NB4 (cell line): ENCODE measurements at places on chromosomes 7 and 10.

DNA sequence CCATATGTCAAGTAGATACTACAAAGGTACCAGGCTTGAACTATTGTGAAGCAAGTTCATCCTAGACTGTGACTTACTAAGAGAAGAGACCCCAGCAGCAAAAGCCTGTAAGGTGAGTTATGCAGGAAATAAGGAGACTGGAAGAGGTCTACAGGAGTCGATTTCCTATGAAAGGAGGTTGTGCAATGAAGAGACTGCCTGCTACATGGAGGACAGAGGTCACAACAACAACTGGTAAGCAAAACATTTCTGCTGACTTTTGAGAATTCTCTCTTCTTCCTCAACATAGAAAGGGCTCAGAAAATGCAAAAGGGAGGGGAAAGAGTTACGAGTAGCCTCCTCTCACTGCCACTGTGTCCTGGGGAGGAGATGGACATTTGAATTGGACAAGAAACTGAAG is 42.4 kb downstream of the PDK4 start:
- DNase-seq: no peak

DNA sequence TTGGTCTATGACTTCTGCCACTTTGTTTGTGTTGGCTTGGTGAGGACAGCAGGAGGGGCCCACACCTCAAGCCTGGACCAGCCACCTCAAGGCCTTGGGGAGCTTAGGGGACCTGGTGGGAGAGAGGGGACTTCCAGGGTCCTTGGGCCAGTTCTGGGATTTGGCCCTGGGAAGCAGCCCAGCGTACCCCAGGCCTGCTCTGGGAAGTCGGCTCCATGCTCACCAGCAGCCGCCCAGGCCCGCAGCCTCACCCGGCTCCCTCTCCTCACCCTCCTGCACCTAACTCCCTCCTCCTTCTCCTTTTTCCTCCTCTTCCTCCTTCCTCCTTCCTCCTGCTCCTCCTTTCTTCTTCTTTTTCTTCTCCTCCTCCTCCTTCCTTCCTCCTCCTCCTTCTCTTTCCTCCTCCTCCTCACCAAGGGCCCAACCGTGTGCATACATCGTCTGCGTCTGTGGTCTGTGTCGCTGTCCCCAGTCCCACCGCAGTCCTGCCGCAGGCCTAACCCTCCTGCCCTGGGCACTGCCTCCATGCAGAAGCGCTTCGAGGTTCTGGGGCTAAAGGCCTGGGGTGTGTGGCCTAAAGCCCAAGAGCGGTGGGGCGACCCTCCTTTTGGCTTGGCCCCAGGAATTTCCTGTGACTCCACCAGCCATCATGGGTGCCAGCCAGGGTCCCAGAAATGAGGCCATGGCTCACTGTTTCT is 5.3 kb downstream of the EN2 start:
- no peak for DNase-seq

GRCh38 chr10:130396044-130396443 is 259.9 kb downstream of the GLRX3 start:
- DNase-seq: no peak

GRCh38 chr7:108226816-108227299 is 96.7 kb upstream of the LAMB4 start:
- no peak for DNase-seq

GRCh38 chr7:24042028-24042427 is 242.0 kb upstream of the NPY start:
- DNase-seq: no peak

- no peak for DNase-seq
Observed at GRCh38 chr7:14836006-14836405, 66.5 kb downstream of the DGKB start.

- no peak for DNase-seq
Observed at GRCh38 chr10:110644598-110645462, 694 bp downstream of the RBM20 start.

DNA sequence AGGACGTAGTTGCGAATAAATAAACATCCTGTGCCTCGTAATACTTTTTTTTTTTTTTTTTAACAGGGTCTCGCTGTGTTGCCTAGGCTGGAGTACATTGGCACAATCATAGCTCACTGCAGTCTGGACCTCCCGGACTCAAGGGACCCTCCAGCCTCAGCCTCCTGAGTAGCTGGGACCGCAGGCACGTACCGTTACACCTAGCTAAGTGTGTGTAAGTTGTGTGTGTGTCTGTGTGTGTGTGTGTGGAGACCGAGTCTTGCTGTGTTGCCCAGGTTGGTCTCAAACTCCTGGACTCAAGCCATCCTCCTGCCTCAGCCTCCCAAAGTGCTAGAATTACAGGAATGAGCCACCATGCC is 573 bp upstream of the PON2 start:
- DNase-seq: no peak

DNA sequence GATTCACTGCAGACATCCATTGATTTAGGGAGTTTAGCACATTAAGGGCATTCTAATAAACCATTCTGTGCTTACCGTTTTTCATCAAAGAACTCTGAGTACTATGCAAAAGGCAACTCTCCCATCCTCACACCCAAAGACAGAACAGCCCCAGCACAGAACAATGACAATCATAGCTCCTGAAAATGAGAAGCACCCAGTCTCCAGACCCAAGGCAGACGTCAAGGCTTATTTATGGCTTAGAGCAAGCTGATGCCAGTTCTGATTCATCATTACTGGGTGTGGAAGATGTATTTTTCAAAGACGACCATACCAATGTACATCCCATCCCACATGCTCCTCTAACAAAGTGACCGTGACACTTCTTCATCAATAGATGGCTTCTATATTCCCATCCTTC is 67.6 kb downstream of the OSBPL3 start:
- DNase-seq: no peak

DNA sequence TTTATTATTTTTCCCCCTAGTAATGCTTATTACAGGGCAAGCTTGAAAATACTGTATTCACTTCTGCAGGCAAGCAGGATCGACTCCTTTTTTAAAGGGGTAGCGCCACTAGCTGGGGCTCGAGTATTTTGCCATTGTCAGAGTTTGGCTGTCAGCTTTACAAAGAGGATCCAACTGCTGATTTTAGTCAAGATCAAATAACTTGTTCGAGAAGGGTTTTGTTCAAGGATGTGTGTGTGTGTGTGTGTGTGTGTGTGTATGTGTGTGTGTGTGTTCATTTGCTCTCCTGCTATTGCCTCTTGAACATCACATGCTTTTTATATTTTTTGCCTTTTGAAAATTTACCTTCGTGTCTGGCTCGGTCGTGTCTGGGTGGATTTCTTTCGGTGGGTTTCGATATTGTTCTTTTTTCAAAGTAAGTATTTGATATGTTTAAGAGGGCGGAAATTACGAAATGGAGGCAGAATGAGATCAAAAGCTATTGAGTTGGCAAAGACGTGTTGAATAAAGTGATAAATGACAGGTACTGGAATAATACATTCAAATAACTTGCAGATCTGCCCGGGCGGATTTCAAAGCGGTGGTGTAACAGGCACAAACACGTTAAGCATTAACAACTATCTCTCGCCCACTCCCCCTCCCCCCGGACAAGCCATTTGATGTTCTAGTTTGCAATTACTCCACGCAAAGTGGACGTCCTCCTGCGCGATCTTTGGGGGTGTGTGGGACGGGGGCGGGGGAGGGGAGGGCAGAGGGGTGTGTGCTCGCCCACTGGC is 1.1 kb downstream of the ARID5B start:
- DNase-seq: peak; percentile 80

GRCh38 chr10:71068861-71069271 is 143.5 kb upstream of the UNC5B start:
- no peak for DNase-seq

DNA sequence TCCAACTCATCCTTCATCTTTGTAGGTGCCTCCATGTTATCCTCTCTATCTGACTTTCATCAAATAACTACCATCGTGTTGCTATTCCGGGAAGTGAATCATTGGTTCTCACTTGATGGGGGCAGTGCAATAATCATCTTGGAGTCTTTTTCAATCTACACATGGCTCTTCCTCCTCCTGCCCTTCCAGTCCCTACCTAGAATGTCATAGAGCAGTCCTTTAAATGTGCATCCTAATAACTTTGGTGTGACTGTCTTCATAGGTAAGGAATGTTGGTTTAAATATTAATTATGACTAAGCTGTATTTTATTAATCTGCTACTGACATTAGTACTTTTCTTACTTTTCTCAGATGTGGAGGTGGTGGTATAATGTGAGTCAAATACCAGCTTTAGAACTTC is 8.4 kb upstream of the CDK14 start:
- DNase-seq: no peak

- DNase-seq: no peak
Observed at GRCh38 chr7:101790566-101791293, 26.7 kb upstream of the CUX1 start.

DNA sequence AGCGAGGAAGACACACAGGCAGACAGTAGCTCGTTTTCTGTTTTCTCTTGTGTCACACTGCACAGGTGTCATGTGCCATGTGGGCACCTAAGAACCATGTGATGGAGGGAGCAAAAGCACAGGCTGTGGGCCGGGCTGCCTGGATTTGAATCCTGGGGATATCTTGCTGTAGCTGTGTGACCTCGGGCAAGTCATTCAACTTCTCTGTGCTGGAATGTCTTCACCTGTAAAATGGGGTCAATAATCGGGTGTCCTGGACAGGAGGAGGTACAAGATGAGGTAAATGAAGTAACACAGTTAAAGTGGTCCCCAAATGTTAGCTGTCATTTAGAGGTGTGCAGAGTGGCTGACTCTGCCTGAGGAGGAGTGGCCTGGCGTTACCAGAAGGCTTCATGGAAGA is 246.9 kb downstream of the RPS24 start:
- no peak for DNase-seq

- no peak for DNase-seq
Observed at GRCh38 chr7:28638914-28639313, 226.6 kb downstream of the CREB5 start.

GRCh38 chr10:102433619-102434046 is 1.3 kb upstream of the CUEDC2 start:
- peak; percentile 74 for DNase-seq

DNA sequence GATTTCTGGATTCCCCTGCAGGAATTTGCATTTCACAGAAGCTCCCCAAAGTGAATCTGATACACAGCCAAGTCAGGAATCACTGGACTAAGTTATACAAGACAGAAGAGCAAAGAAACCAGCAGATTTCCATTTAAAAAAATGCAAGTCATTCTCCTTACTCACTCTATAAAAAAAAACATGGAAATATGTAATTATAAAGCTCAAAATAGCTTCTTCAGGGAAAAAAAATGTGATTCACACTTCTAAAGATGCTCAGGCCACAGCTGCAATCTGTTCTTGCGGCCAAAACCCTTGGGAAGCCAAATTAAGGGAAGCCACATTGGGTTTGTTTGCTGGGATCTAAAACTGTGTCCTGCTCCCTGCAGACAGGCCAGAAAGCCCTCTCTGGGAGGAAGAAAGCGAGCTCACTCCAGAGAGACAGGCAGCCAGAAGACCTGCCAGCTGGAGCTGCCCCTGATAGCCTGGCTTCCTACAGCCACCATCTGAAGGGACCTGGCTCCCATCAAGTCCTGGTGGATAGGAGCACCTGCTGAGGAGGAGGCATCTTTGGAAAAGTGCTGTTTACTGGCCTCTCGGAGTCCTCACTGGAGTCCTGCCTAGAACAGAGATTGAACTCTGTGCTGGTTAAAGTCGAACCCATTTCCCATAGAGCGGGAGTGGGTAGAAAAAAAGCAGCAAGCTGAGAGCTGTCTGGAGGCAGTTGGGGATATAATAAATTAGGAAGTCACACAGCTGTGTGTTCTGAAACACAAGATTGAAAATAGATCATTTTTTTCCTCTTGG is 359.2 kb upstream of the AOAH start:
- no peak for DNase-seq

DNA sequence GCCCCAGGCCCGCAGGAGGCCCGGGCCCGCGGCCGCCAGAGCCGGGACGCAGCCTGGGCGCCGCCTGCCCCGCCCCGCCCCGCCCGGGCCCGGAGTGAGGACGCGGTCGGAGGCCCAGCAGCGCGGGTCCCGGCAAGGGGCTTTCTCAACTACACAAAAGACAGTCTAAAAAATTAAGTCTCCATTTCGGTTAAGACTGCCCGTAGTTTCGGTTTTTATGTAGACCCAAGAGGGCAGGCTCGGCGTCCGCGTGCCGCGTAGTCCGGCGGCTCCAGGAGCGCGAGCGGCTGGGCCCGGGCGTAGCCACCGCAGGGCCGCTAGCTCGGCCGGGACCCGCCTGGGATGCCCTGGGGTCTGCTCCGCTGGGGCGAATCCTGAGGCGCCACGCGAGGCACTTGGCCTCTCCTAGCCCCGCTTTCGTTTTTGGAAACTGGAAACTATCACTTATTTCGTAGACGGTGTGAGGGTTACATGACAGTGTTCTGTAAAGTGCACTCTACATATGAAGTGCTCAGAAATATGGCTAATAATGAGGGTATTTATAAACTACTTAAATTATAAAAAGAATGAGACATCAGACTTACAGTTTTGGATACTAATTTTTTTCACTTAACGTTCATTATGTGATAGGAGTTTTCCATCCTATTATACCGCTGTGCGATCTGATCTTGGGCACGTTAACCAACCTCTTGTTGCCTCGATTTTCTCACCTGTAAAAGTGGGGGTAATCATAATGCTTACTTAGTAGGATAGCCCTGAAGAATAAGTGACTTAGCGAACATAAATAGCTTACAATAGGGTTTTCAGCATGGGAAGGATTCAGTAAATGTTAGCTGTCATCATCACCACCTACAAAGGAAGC is 573 bp downstream of the BLVRA start:
- peak; percentile 64 for DNase-seq

GRCh38 chr7:24734306-24734705 is 23.0 kb downstream of the GSDME start:
- no peak for DNase-seq

GRCh38 chr10:43299579-43299978 is 32.7 kb upstream of the RASGEF1A start:
- no peak for DNase-seq

GRCh38 chr7:11746591-11746990 is 85.4 kb downstream of the THSD7A start:
- DNase-seq: no peak

DNA sequence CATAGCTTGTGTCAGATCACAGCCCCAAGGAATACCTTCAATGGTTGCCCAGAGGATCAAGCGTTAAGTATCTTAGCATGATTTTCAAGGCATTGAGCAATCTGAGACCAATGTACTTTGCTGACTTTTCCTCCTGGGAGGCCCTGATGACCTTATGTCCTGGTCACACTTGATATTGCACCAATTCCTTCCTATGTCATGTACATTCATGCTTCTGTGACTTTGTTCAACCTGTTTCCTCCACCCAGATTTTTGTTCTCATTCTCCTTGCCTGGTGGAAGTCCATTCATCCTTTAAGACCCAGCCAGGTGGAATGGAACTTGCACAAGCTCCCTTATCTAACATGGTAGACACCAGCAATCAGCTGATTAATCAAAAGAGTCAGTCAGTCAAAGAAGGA is 160.8 kb downstream of the PFKFB3 start:
- DNase-seq: peak; percentile 12

GRCh38 chr7:74455928-74456327 is 2.2 kb downstream of the GTF2IRD1 start:
- peak; percentile 58 for DNase-seq
